ENCODE measurements at places on chromosomes 1 and 21.

DNA sequence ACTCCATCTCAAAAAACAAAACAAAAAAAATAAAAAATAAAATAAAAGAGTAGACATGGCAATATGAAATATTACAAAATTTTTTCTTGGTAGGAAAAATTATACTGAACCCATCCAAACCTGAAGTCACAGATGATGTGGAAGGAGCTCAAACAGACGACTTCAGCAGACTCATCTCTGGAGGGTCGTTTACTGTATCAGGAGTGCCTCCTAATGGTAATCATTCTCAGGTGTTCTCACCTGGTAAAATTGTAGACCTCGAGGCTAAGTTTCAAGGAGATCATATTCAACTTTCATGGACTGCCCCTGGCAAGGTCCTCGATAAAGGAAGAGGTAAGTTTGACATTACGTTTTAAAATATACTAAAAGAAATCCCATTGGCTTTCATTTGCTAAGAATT is 54.3 kb upstream of the SH3GLB1 start:
- DNase-seq = no peak

DNA sequence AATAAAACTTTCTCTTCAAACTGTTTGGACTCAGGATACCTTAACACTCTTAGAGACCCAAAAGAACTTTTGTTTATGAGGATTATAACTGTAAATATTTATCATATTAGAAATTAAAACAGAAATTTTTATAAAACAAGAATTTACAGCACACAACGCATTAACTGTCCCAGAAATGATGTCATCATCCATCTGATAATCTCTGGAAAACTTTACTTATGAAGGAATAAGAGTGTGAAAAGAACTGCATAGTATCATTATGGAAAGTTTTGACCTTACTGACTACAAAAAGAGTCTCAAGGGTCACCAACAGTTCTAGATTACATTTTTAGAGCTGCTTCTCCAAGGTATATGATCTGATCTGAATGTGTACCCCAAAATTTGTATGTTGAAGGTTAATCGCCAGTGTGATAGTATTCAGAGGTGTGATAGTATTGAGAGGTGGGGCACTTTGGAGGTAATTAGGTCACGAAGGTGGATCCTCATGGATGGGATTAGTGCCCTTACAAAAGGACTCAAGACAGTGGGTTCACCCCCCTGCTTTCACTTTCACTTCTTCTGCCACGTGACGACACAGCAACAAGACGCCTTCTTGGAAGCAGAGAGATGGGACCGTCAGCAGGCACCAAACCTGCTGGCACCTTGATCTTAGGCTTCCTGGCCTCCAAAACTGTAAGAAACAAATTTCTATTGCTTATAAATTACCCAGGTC is 95.7 kb upstream of the NR5A2 start:
- DNase-seq = no peak

DNA sequence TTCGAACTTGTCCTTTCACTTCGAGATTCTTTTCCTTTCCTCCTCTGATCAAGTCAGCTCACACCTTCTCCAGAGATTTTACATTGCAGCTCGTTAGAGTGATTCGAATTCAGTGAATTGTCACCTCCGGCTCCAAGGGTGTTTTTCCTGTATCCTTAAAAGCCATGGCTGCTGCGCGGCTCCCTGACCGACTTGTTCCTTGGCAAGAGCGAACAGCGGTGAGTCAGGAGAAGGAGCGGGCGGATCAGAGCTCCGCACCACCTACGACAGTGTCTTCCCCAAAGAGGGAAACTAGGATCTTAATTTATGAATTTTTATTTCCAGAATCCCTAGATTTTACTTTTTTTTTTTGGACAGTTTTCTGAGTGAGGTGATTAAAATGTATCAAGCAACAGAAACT is 204.4 kb upstream of the ADGRL2 start:
- no peak for DNase-seq

DNA sequence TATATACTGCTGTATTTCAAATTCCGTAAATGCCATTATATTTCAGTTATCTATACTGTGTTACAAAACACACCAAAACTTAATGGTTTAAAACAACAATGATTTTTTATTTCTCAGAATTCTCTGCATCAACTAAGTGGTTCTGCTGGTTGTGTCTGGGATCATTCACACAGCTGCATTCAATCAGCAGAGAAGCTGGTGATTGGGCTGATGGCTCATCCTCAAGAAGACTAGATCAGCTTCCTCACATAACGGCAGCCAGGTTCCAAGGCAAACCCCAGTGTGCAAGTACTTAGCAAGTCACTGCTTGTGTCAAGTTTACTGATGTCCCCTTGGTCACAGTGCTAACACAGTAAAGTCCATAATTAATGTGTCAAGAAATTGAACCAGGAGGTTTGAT is 86.3 kb upstream of the VANGL1 start:
- DNase-seq = no peak

DNA sequence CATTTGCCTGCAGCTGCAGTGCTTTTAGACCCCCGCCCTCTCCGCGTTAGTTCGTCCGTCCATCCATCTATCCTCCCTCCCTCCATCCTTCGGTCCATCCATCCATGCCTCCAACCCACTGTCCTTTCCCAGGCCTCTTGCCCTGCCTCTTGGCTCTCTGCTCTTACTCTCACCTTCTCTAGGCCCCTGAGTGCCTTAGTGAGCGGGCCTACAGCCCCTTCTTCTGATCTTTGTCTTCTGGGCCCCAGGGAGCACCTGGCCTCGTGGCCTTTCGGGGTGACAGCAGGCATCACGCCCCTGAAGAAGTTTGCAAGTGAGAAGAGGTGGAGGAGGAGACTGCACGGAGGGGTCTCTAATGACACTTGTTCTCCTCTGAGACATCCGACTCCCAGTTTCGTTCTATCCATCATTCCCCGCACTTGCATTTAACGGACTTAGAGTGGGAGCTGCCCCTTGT is 842 bp downstream of the ATXN7L2 start:
- no peak for DNase-seq
